ENCODE measurements at places on chromosomes 6 and 20. TPM values are rescaled to one million over a fixed set of nuclear protein-coding genes. Genes with fewer than 3 reads are reported as not detected.

Gene CLVS2
- not detected for total RNA-seq

GRCh38 chr6:63856271-63856670 lies 220.7 kb downstream of the PHF3 start:
- no peak for DNase-seq
- H3K27ac ChIP-seq = no peak overlapping the region
- no peak overlapping the region for H3K4me3 ChIP-seq
- no peaks in the 10 kb centered on the region for H3K36me3 ChIP-seq

DNA sequence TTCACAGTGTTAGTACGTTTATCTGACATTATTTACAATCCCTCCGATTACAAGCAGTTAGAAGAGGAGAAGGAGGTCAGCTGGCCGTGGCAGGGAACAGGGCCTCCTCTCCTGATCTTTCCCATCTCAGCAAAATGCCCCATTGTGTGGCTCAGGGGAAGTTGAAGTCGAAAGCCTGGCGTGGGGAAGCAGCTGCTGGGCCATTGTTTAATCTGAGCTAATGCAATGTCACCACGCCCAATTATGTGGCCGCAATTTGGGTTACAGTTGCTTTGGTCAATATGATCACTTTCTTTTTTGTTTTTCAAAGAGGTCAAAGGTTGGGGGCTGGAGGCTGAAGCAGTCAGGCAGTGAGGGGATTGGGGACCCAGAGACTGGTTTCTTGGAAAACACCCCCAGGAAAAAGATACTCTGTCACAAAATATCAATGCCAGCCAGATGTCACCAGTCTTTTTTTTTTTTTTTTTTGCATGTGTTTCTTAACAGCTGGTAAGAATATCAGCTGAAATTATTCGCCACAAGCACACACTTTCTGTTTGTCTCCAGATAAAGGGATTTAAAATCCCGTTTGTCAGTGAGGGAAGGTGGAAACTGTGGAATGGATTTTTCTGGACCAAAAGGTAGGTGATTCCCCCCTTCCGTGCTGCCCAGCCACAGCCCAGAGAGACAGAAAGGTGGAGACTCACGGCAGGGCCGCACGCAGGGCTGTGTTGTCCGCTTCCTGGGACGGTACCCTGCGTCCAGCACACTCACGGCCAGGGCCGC lies 24.6 kb downstream of the DLL1 start:
- H3K4me3 ChIP-seq = no peak overlapping the region
- H3K36me3 ChIP-seq = no peaks in the 10 kb centered on the region
- H3K27ac ChIP-seq = no peak overlapping the region
- peaks cover 66% of the 10 kb centered on the region for H3K27me3 ChIP-seq

GRCh38 chr6:5534643-5535042 lies 273.3 kb downstream of the FARS2 start:
- DNase-seq = no peak
- no peaks in the 10 kb centered on the region for H3K4me1 ChIP-seq
- H3K27me3 ChIP-seq = no peaks in the 10 kb centered on the region
- H3K27ac ChIP-seq = no peak overlapping the region
- H3K36me3 ChIP-seq = no peaks in the 10 kb centered on the region

DNA sequence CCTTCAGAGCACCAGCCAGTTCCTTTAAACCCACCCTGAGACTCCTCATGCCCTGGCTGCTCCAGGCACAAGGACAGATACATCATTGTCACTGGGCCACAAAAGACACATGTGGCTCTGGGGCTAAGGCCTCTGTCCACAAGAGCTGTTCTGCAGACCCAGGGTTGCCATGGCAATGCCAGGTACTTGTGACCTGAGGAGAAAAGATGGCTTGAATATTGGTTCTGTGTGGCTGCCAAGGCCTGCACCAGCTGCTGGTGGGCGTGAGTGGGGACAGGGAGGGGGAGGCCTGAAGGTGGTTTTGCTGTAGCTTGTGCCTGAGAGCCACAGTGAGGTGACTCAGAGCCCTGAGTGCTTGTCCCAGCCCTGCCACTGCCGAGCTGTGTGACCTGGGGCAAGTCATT lies 31.8 kb downstream of the SAYSD1 start:
- DNase-seq = no peak
- no peak overlapping the region for H3K27ac ChIP-seq
- H3K4me1 ChIP-seq = no peaks in the 10 kb centered on the region
- H3K36me3 ChIP-seq = no peaks in the 10 kb centered on the region
- H3K27me3 ChIP-seq = peaks cover 29% of the 10 kb centered on the region

All from T-cell (primary cell).